ENCODE measurements at places on chromosomes 2 and 18.

DNA sequence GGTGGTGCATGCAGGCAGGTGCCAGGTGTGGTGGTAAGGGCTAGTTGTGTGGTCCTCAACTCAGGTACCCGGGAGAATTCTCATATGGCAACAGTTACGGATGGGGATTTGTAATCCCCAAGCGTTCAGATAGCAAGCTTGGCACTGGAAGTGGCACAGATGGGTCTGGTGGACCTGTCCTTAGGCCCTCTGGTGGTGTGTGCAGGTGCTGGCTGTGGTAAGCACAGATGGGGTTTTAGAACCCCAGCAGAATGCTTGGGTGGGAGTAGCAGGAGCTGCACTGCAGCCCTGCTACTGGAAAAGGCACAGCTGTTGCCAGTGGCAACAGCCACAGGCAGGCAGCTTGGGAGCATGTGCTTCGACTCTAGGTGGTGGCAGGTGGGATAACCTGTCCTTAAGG is 948.2 kb upstream of the FAM98A start:
- no peak for DNase-seq

DNA sequence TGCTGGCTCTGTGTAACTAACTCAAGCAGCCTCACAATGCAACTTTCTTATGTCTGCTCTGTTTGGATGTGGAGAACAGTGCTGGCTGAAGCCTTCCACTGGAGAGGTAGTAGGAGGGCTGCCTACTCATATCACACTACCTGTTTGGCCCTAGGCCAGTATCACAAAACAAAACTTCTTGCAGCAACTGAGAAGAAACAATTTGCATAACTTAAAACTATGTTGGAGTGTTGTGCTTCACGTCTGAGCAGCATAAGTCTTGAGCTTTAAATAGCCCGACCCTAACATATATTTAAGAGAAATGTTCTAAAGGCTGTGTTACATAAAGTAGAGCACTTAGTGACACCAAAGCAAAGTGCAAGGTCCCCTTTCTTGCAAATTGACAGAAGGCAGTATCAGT is 204.9 kb upstream of the ACVR2A start:
- DNase-seq: no peak

DNA sequence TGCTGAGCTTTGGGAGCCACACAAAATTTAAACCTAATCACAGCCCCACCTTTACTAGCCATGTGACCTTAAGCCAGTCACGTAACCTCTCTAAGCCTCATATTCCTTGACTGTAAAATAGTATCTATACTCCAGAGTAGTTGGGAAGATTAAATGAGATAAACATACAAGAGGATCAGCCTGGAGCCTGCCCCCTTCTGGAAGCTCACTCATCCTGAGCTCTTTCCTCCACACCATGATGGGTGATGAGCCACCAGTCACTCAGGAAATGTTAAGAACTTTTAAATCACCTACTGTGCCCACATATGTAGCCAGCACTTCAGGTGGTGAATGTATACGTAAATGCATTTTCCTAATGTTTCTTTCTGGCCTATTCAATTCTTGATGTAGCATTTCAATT is 195.9 kb upstream of the DDX18 start:
- DNase-seq: no peak

DNA sequence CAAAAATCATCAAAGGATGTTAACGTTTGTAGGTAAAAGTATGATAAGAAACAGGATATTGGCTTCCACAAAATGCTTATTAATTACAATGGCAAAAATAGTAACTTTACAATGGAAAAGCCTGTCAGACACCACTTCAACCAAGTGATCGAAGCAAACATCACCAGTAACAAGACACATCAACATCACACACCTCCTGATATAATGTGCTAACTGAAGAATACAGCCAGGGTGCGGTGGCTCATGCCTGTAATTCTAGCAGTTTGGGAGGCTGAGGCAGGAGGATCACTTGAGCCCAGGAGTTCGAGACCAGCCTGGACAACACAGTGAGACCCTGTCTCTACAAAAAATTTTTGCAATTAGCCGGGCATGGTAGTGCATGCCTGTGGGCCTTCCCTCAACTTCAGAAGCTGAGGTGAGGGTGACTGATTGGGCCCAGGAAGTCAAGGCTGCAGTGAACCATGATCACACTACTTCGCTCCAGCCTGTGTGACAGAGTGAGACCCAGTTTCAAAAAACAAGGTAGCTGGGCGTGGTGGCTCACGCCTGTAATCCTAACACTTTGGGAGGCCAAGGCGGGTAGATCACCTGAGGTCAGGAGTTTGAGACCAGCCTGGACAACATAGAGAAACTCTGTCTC is 15.0 kb downstream of the MGAT4A start:
- DNase-seq: no peak

DNA sequence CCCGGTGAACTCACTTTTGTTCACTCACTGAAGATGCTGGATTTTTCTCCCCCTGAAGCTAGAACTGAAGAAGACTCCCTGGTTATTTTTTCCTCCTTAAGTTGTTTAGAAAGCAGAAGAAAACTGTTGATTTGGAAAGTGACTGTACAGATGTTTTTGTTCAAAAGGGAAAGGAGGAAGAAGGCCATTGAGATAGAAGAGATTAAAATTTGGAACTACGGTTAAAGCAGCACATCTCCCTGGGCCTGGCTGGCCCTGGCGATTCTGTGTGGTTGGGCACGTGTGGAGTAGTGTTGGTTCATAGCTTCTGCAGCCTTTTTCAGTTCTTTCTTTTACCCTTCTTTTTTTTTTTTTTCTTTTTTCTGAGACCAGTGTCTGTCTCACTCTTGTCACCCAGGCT is 109.2 kb downstream of the MAP4K4 start:
- DNase-seq: no peak

DNA sequence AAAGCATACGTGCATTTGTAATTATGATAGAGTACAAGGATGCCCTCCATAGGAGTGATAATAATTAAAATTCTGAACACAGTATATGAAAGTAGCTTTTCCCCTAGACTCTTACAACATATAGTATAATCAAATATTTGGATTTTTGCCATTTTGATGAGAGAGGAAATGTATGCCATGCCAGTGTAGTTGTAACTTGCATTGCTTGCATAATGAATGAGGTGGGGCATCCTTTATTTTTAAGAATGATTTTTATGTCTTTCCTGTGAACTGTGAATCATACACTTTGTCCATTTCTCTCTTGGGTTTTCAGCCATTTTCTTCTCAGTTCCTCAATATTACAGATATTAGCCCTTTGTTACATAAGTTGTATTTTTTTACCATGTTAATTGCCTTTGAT is 197.5 kb downstream of the SCG2 start:
- DNase-seq: no peak

DNA sequence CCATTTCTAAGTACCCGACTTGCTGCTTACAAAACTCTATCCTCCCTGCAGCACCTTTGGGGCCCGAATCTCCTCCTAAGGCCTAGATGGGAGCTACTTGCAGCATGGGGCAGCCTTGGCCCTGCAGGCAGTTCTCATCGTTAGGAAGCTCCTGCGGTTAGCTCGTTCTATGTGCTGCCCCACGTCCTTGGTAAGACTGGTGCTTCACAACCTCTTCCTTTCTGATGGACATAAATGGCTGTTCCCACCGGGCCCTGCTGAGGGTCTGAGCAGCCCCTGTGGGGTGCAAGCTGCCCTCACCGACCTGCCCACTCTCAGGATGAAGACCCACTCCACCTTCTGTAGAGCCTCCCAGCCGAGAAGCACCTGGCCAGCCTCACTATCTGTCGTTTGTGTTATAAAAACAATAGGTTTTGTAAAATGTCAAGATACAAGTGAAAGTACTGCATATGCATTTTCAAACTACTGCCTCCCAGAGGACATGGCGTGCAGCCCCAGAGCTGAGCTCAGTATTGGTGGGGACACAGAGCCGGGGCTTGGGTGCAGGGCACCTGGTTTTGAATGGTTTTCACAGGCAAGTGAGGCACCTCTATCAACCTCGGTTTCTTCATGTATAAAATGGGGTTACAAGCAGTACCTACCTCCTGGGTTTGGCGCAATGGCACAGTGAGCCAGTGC is 19.4 kb downstream of the OTOF start:
- DNase-seq: no peak

DNA sequence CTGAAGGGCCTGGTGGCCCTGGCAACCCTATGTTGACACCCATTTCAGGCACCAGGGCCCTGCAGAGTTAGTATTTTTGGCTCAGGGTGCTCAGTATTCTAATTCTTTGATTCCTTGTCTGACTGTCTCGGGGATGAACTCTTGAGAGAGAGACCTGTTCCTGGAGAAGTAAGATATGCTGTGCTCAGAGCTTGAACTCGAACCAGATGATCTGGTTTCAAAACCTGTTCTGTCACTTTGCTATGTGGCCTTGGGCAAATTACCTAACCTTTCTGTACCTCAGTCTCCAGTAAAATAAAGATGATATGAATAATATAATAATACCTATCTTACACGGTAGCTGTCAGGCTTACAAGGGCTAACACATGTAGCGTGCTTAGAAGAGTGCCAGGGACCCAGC is 294.2 kb downstream of the DYSF start:
- no peak for DNase-seq

- peak; percentile 94 for DNase-seq
Observed at GRCh38 chr2:217360781-217361482, 501.1 kb upstream of the TNP1 start.

Data from fibroblast of upper back skin (primary cell).